ENCODE measurements at places on chromosomes 12 and 14. TPM values are rescaled to one million over a fixed set of nuclear protein-coding genes. Genes with fewer than 3 reads are reported as not detected.

DNA sequence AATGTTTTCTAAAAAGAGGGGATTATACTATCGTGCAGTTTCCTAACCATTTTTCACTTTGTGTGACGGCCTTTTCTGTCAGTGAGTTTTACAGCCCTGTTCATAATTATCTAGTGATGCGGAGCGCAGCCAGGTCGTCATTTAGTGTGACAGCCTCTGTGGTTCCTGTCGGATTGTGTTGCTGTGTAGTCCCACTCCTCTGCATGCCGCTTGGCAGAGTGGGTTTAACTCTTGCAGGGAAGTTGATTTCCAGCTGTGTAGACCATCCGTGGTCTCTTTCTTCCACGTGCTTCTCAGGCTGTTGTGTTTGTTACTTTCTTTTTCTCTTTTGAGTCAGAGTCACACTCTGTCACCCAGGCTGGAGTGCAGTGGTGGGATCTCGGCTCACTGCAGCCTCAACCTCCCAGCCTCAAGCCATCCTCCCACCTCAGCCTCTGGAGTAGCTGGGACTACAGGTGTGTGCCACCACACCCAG, 8.6 kb downstream of the RAN start:
- no peak for DNase-seq
- no peaks in the 10 kb centered on the region for H3K27me3 ChIP-seq
- H3K4me3 ChIP-seq: peak overlapping the region; percentile 40
- no peak overlapping the region for H3K27ac ChIP-seq
- no peaks in the 10 kb centered on the region for H3K4me1 ChIP-seq

- no peak for DNase-seq
- H3K27me3 ChIP-seq: no peaks in the 10 kb centered on the region
- no peak overlapping the region for H3K4me3 ChIP-seq
- H3K27ac ChIP-seq: no peak overlapping the region
- H3K36me3 ChIP-seq: peaks cover 16% of the 10 kb centered on the region
- no peaks in the 10 kb centered on the region for H3K4me1 ChIP-seq
These were observed 10.0 kb downstream of the DDX51 start for GRCh38 chr12:132133952-132134652.

DNA sequence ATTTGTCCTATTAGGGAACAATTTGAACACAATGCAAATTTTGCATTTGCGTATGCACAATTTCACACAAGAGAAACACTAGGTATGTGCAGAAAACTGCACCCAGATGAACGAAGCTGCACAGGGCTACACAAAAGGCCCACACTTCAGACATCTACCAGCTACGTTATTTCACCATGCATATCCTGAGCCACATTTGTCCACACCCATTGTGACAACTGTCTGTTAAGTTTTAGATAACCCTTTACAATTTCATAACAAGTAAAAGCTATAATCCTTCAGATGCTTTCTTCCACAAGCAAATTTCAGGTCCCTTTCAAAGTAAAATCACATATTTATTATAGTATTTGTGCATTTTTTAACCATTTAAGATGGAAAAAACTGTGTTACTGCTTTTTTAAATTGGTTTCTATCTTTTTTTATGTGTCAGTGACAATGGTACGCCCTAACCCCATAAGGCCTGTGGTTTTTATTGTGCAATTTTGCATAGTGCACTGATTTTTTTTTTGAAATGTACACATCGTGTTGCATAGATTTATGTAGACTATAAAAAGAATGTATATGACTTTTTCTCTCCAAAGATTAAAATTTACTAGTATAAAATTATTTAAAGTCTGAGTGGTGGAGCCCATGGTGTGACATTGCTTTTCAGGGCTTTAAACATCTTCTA, 87.8 kb upstream of the BTG1 start:
- DNase-seq: no peak
- H3K27ac ChIP-seq: no peak overlapping the region
- H3K36me3 ChIP-seq: no peaks in the 10 kb centered on the region
- peaks cover 8% of the 10 kb centered on the region for H3K4me1 ChIP-seq

DNA sequence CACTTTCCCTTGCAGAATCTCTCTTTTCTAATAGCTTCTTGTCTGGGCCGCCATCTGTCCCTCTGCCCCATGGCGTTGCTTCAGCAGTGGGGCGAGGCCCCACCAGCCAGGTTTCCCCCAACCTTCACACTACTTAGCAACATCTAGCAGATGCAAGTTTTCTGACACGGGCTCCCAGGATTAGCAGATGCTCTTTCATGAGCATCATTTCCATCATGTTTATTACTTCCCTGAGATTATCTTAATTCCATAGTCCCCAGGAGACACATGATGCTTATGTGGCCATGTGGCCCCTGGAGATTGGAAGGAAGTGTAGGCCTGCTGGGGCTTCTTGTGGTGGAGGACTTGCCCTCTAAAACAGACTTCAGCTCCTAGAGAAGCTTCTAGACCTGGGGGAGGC, 102.0 kb upstream of the MYL2 start:
- no peaks in the 10 kb centered on the region for H3K36me3 ChIP-seq
- DNase-seq: no peak
- H3K27me3 ChIP-seq: peaks cover 64% of the 10 kb centered on the region
- H3K4me3 ChIP-seq: no peak overlapping the region
- H3K4me1 ChIP-seq: no peaks in the 10 kb centered on the region

DNA sequence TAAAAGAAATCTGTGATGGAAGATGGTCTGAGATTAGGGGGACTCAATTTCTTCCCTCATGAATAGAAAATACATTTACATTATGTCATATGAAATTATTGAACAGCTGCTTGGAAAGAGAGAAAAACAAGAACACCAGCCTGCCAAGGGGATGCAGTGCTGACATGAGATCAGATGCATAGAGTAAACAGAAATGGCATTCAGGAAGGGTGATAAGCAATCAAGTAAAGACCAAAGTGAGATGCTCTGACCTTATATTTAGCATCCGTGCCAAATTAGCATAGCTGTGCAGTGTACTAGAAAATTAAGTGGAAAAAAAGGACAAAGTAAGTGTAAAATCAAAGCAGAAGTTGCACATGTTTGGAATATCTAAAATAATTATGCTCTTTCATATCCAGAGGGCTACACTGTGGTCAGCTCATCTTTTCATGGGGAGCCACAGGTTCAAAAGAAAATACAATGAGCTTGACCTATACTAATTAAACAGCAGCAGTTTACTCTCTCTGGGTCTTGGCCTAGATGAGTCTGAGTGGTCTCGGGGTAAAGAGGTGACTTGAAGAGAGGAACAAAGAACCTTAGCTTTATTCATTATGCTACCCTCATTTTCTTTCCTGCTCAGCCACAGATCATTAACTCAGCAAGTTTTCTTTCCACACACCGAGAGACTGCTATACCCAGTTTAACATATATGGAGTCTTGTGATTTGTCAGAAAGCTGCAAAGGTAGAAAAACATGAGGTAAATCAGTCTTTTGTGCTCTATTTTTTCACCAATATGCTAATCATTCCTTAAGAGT, 359.4 kb upstream of the FOXG1 start:
- H3K27ac ChIP-seq: no peak overlapping the region
- H3K4me1 ChIP-seq: no peaks in the 10 kb centered on the region
- DNase-seq: no peak
- H3K27me3 ChIP-seq: no peaks in the 10 kb centered on the region

DNA sequence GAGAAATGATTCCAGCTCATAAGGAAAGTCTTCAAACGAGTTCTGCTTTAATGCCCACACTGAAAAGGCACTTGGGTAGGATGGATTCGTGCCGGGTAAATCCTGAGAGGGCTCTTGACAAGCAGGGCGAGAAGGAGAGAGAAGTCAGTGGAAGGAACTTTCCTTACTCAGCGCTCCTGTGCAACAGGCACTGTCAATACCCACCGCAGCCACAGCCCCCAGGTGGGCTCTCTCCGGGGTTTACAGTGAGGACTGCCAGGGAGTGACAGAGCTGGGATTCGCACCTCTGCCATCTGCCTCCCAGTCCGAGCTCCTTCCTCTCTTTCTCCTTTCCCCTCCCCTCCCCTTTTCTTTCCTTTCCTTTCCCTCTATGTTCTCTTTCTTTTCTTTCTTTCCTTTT, 118.7 kb downstream of the BEGAIN start:
- no peak overlapping the region for H3K4me3 ChIP-seq
- H3K27ac ChIP-seq: no peak overlapping the region
- no peaks in the 10 kb centered on the region for H3K27me3 ChIP-seq

GRCh38 chr14:69775012-69775411, 8.1 kb downstream of the SRSF5 start:
- H3K4me3 ChIP-seq: no peak overlapping the region
- peaks cover 75% of the 10 kb centered on the region for H3K4me1 ChIP-seq
- DNase-seq: no peak
- H3K36me3 ChIP-seq: peaks cover 94% of the 10 kb centered on the region
- H3K27me3 ChIP-seq: no peaks in the 10 kb centered on the region

GRCh38 chr12:119989731-119990381, 820 bp downstream of the BICDL1 start:
- H3K27ac ChIP-seq: no peak overlapping the region
- no peaks in the 10 kb centered on the region for H3K36me3 ChIP-seq
- DNase-seq: peak; percentile 84
- H3K4me1 ChIP-seq: peaks cover 14% of the 10 kb centered on the region
- peak overlapping the region; percentile 71 for H3K4me3 ChIP-seq
- peaks cover 89% of the 10 kb centered on the region for H3K27me3 ChIP-seq

DNA sequence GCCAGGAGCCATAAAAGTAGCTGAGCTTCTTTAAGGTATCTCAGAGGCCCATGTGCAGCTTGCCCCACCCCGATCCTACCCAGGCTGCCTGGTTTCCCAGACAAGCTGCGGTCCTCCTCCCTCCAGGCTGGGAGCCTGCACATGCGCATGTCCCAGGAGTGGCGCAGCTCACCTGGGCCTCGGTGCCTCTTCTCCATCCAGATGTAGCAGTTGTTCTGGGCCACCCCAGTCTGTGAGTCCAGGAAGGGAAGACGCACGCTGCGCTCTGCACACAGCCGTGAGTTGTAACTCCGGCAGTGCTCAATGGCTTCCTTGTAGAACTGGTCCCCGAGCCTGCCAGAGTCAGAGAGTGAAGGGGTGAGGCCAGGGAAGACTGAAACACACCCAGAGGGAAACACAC, 122.3 kb downstream of the DPF3 start:
- no peak for DNase-seq
- H3K27me3 ChIP-seq: no peaks in the 10 kb centered on the region
- H3K4me3 ChIP-seq: no peak overlapping the region
- H3K36me3 ChIP-seq: no peaks in the 10 kb centered on the region

- peaks cover 32% of the 10 kb centered on the region for H3K36me3 ChIP-seq
- no peaks in the 10 kb centered on the region for H3K27me3 ChIP-seq
- peak overlapping the region; percentile 79 for H3K27ac ChIP-seq
- DNase-seq: no peak
- peak overlapping the region; percentile 16 for H3K4me3 ChIP-seq
These were observed 17.9 kb upstream of the HIGD1C start for GRCh38 chr12:50934371-50934851.

GRCh38 chr12:113461666-113462065, 10.0 kb downstream of the LHX5 start:
- no peaks in the 10 kb centered on the region for H3K36me3 ChIP-seq
- no peak overlapping the region for H3K27ac ChIP-seq
- H3K4me3 ChIP-seq: no peak overlapping the region
- H3K4me1 ChIP-seq: peaks cover 40% of the 10 kb centered on the region
- peaks cover 100% of the 10 kb centered on the region for H3K27me3 ChIP-seq
- no peak for DNase-seq

GRCh38 chr12:73307260-73307659, 1035.1 kb downstream of the TRHDE start:
- no peak for DNase-seq
- H3K27me3 ChIP-seq: no peaks in the 10 kb centered on the region
- H3K36me3 ChIP-seq: no peaks in the 10 kb centered on the region
- no peak overlapping the region for H3K4me3 ChIP-seq

DNA sequence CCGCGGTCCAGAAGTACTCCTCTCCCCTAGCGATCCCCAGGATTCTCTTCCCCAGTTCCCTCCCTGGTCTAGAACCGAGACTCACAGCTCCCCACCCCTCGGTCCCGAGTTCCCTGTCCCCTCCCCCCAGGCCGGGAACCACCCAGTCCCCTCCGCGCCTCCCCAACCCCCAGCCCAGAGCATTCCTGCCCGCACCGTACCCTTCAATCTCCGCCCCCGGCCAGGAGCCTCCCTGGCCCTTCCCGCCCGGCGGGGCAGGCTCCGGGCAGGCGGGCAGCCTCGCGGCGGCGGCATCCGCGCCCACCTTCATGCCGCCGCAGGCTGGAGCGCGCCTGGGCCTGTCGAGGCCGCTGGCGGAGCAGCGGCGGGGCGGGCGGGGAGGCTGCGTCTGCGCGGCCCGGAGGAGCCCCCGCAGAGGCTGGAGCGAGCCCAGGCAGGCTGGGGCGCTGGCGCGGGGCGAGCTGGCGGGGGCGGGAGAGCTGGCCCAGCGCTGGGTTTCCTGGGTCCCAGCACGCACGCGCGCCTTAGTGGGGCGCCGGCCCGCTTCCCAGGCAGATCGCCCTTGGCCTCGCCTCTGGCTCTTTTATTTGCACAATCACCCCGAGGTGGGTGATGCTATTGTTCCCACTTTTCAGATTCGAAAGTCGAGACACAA, 22.2 kb upstream of the GPR132 start:
- peaks cover 6% of the 10 kb centered on the region for H3K27me3 ChIP-seq
- H3K4me1 ChIP-seq: peaks cover 69% of the 10 kb centered on the region
- peak overlapping the region; percentile 84 for H3K27ac ChIP-seq
- peak overlapping the region; percentile 72 for H3K4me3 ChIP-seq
- DNase-seq: peak; percentile 62
- no peaks in the 10 kb centered on the region for H3K36me3 ChIP-seq

- no peak overlapping the region for H3K4me3 ChIP-seq
- H3K27me3 ChIP-seq: peaks cover 4% of the 10 kb centered on the region
- DNase-seq: no peak
These were observed 101.1 kb downstream of the C12orf75 start for GRCh38 chr12:105431537-105432100.

DNA sequence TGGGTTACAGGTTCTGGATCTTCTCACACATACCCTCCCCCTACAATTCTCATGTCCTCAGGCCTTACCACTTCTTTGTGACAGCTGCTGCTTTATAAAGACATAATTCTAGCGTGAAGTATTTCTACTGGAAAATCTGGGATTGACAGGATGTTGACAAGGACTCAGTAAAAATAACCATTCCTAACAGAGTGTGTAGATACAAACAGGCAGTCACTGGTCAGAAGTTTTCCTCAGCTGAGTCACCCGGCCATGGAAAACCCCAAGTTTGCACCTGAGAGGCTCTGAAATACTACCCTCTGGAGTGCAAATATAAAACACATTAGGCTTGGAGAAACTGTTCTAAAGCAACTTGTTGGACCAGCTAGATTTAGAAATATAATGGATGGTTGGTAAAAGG, 54.4 kb downstream of the SPPL3 start:
- H3K27ac ChIP-seq: peak overlapping the region; percentile 61
- no peak for DNase-seq
- H3K4me3 ChIP-seq: no peak overlapping the region
- H3K27me3 ChIP-seq: no peaks in the 10 kb centered on the region
- H3K36me3 ChIP-seq: no peaks in the 10 kb centered on the region
- peaks cover 86% of the 10 kb centered on the region for H3K4me1 ChIP-seq

DNA sequence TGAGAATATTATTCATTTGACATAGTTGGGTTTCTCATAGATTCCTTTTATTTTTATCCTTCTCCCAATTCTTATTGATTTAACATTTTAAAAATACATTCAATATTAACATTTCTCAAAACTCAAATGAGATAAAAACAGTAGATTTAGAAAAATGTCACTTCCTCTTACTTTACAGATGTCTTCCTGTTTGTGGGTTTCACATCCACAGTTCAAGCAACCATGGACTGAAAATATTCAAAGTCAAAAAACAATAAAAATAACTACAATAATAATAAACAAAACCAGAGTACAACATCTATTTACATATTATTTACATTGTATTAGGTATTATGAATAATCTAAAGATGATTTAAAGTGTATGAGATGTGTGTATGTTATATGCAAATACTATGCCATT, 111.3 kb upstream of the SLC16A7 start:
- H3K36me3 ChIP-seq: no peaks in the 10 kb centered on the region
- DNase-seq: no peak
- no peak overlapping the region for H3K4me3 ChIP-seq

The RBP5 gene
- 0.47 TPM for total RNA-seq

The PUS7L gene
- 4.3 TPM for total RNA-seq

The EFS gene
- total RNA-seq: 3.6 TPM

The ADAM21 gene
- 0.38 TPM for total RNA-seq

The CIROP gene
- not detected for total RNA-seq

The POMT2 gene
- total RNA-seq: 13.4 TPM

The DIABLO gene
- 29.7 TPM for total RNA-seq

All from left ventricle myocardium inferior (tissue), 1 donor.